ENCODE measurements at places on chromosomes 11 and 22. TPM values are rescaled to one million over a fixed set of nuclear protein-coding genes. Genes with fewer than 3 reads are reported as not detected.
A peak's percentile ranks its signal among the peaks of the same experiment; 100 is the strongest.

The GUCY1A2 gene
- 55.2 TPM for total RNA-seq

The SUN2 gene
- 220 TPM for total RNA-seq

GRCh38 chr22:23384923-23385677 is 195.0 kb downstream of the IGLL1 start:
- DNase-seq = no peak

- peak; percentile 48 for DNase-seq
Measured at GRCh38 chr22:46797355-46797754, 34.9 kb downstream of the TBC1D22A start.

The DDI1 gene
- not detected for total RNA-seq

- DNase-seq = no peak
Measured at GRCh38 chr11:95367726-95368125, 136.7 kb upstream of the SESN3 start.

The LRRC75B gene
- total RNA-seq = 17.9 TPM

GRCh38 chr11:122229481-122230384 is 113.7 kb upstream of the BLID start:
- peak; percentile 51 for DNase-seq

- no peak for DNase-seq
Measured at GRCh38 chr11:62710001-62710345, 2.5 kb downstream of the GNG3 start.

DNA sequence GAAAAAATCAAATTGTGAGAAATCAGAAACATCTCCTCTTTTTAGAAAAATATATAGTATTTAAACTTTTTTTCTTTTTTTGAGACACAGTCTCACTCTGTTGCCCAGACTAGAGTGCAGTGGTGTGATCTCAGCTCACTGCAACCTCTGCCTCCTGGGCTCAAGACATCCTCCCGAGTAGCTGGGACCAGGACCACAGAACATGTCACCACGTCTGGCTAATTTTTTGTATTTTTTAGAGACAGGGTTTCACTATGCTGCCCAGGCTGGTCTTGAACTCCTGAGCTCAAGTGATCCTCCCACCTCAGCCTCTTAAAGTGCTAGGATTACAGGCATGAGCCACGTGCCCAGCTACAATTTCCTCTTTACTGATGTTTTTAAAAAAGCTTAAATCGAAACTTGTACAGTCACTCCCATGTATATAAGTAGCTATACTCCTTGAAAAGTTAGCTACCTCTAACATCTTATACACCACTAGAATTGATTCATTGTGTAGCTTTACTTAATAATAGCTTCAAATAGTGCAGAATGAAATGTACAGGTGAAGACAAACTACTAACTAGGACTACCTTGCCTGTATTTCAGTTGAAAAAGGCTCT is 10.3 kb downstream of the EIF4G2 start:
- DNase-seq = no peak

The APOBEC3H gene
- not detected for total RNA-seq

DNA sequence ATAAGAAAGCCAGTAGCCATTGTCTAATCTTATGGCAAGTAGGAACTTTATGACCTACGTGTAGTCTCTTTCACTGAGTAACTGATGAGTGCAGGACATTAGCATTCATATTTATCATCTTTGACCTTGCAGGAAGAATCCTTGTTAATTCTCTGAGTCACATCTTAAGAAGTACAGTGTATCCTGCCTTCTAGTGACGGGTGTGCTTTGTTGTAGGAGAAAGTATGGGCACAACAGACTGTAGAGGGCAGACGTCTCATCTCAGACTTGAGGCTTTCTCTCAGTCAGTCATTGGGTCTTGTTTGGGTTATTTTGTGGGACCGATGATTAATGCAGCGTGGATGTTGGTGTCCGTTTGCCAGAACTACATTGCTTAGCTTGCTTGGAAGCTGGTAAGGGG is 6.8 kb downstream of the RNF214 start:
- no peak for DNase-seq

DNA sequence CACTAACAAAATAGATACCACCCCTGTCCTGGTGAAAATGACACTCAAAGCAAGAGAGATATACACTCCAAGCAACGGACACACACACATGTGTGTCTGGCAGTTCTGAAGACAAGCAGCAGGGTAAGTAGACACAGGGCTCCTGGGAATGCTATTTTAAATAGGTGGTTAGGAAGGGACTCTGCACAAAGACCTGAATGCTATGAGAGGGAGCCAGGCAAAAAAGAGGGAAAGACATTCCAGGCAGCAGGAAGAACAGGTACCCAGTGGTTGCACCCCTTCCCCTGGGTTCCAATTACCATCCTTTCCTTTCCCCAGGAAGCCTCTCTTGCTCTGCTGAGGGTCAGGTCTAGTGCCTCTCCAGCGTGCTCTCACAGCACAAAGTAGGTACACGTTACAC is 3.0 kb downstream of the UFD1 start:
- no peak for DNase-seq

The ABTB2 gene
- total RNA-seq = 2.8 TPM

GRCh38 chr11:62905927-62906531 is 15.1 kb downstream of the CHRM1 start:
- peak; percentile 88 for DNase-seq

The TENM4 gene
- total RNA-seq = 5.0 TPM

Measured in lung (tissue), 17 donors.